ENCODE measurements at places on chromosomes 7 and 10.
A peak's percentile ranks its signal among the peaks of the same experiment; 100 is the strongest.

DNA sequence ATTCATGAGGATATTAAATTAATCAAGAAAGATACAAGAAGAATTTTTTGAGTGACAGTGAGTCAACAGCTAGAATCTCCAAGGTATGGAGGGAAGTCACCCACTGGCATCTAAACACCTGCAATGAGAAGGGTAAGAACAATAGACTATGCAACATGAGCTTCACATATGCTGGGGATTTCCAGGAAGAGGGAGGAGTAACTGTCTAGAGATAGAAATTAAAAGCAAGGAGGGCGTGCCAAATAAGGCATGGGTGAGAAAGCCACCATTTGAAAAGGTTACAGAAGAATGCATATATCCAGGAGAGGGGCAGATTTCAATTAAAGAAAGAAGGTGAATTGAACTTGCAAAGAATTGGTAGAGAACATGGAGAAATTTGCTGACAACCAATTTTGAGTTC lies 365.7 kb downstream of the GPR37 start:
- DNase-seq: no peak

DNA sequence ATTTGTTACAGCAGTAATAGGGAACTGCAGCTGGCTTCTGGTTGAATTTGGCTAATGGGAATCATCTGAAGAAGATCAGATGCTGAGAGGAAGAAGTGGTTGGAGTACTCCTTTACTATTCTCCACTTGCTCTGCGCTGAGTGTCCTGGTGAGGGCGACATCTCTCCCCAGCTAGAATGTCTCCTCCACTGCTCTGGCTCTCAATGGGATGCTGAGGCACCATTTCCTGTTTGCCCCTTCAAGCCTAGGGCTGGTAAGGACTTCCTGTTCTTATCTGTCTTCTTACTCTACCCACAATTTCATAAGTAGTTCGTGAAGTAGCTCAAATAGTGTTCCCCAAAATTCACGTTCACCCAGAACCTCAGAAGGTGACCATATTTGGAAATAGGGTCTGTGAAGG lies 43.2 kb upstream of the TES start:
- DNase-seq: peak; percentile 37

GRCh38 chr10:110074758-110075671 lies 67.2 kb downstream of the ADD3 start:
- no peak for DNase-seq

DNA sequence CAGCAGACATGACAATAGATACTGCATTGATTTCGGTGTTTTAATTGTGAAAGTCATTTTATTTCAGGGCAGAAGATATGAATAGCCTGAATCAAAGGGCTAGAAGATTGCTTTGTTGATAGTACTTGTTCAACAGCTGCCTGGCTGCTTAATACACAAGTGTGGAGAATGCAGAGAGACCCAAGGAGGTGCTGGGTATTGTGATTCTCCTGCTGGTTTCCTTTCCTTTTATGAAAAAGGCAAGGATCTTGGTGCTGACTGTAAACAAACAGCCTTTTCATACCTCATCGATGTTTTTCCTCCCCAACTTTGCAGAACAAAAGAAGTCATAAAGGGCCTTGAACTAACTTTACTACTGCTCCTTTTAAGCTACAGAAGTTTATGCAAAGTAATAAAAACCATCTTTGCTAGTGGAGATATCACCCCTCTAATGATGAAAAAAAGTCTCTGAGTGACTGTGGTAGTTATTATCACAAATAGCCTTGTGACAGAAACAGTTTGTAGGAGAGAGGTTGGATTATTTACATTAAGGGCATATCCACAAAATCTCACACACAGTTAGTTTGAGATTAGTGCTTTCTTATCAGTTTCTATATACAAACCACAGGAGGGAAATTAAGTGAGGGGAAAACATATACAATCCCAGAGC lies 800.0 kb downstream of the LRMDA start:
- DNase-seq: no peak

GRCh38 chr7:11403781-11404180 lies 428.2 kb downstream of the THSD7A start:
- no peak for DNase-seq

DNA sequence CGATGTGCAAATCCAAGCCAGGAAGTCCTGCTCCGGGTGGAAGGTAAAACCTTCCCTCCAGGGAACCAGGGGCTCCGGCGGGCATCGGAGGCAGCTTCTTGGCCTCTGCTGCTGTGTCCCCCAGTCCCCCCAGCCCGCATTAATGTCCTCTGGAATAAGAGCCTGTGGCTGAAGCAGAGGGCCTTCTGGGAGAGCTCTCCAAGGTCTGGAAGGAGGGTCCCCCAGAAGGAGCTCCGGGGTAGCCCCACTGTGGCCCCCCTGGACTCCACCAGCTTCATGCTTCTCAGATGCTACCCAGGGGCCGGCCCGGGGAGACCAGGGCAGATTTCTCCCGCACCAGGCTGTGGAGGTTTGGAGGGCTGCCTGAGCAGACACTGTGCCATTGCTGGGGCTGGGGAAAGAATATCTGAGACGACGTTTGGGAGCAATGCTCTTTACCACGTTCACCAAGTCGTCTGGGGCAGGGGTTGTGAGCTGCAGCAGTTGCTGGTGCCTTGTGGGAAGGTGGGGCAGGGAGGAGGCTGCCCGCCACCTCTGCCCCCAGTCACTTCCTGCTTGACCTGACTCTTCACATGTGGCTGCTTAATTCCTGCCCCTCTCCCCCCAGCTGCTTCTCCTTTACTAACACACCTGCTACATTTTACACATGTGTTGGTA lies 8.3 kb downstream of the ZNF853 start:
- no peak for DNase-seq

DNA sequence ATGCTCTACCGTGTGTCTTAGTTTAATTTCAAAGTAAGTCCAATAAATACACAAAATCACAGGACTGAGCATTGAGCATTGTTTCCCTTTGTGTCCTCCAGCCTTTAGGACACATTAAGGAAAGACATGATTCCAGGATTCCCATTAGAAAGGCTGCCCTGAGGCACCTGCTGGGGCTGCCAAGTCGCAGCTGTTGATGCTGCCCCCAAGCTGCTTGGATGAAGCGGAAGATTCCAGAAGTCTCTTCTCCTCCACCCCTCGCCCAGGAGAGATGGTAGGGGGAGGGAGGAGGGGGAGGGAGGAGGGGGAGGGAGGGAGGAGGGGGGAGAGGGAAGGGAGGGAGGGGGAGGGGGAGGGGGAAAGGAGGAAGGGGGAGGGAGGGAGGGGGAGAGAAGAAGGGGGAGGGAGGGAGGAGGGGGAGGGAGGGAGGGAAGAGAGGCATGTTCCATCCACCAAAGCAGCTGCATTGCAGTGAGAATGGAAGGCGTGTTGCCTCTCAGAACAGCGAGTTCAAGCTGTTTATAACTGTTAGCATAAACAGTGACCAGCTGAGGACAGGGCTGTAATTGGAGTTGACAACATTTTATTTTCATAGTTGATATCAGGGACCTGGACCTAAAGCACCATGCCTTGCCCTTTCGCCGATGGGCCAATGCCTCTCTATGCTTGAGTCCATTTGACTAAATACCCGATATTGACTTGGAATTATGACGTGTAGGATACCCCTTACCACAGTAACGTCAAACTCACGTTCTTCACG lies 67.3 kb downstream of the DIP2C start:
- DNase-seq: no peak

- DNase-seq: no peak
Measured at GRCh38 chr7:5692112-5692844, 89.2 kb downstream of the RNF216 start.
